ENCODE measurements at places on chromosomes 6 and 20.

- no peak for DNase-seq
These were observed 41.6 kb upstream of the FRMD1 start for GRCh38 chr6:168120390-168121302.

DNA sequence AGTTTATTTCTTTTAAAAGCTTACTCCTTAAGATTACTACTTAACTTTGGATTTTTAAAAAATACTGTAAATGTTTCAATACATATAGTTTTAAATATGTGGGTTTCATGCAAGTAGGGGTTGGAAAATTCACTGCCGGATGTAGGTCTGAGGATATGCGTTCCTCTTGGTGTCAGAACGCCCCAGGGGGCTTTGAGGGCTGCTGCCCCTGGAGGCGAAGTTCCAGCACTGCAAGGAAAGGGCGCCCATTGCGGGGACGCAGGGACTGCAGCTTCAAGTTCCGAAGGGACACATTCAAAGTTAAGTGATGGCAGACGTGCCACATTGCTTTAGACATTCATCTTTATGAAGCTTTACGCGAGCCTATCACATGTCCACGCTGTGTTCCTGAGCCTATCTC, 152.9 kb downstream of the SOD2 start:
- DNase-seq, result no peak

- no peak for DNase-seq
These were observed 26.3 kb downstream of the SLC13A3 start for GRCh38 chr20:46624946-46625345.

GRCh38 chr20:32240205-32240604, 32.5 kb downstream of the POFUT1 start:
- no peak for DNase-seq

GRCh38 chr20:13259921-13260320, 38.8 kb downstream of the ISM1 start:
- DNase-seq, result no peak

GRCh38 chr6:32126880-32127279, 1.2 kb downstream of the ATF6B start:
- no peak for DNase-seq

- DNase-seq, result no peak
These were observed 10.0 kb upstream of the TBX18 start for GRCh38 chr6:84774157-84774984.

GRCh38 chr6:23302514-23302913, 733.1 kb downstream of the HDGFL1 start:
- no peak for DNase-seq

- DNase-seq, result no peak
These were observed 6.2 kb downstream of the NKX2-2 start for GRCh38 chr20:21507400-21508229.

DNA sequence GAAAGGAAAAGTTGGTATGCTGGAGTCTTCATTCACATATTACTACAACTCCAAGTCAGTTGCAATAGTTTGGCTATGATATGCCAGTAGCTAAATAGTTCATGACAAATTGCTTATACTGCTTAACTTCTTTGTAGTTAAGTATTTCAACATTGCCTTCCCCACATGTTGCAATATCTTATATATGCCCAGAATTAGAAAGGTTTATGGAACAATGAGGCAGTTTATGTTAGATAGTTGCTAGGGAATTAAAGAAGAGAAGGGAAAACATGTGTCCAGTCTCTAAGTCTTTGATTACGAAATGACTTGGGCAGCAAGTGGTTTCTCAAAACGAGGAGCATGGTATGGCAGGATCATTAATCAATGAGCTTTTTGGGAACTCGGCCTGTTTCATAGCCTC, 145.8 kb downstream of the PLCB4 start:
- no peak for DNase-seq

DNA sequence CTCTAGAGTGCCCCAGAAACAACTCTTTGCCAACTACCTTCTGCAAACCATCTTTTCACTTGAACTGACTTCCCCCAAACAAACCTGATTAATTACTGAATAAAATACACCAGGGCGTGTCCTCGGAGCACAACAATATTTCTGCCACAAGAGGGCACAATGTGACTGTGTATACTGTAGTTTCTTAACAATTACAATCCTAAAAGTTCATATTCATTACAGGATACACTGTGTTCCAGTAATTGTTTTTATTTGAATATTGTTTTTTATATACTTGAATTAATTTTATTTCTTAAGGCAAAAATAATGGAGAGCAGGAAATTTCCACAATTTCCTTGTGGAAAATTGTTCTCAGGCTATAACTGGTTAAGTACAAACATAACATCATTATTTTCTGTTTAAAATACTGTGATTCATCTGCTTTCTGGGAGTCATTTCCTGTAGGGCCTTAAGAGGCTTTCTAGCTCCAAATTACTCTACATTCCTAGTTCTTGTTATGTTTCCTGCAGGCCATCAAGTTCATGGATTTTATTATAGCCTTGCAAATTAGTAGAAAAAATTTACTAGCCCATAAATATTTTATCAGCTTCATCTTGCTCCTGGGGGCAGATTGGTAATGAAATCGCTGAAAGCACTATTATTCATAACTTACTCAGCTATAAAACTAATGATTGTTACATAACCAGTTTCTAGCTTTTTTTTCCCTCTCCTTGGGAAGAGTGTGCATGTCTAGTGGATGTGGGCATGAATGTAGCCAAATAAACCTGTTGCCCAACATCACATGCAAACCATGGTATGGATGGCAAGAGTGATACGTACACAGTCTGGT, 51.9 kb upstream of the SLC22A16 start:
- DNase-seq, result peak; percentile 24

- DNase-seq, result no peak
These were observed 28.9 kb downstream of the KCNS1 start for GRCh38 chr20:45072066-45072465.

DNA sequence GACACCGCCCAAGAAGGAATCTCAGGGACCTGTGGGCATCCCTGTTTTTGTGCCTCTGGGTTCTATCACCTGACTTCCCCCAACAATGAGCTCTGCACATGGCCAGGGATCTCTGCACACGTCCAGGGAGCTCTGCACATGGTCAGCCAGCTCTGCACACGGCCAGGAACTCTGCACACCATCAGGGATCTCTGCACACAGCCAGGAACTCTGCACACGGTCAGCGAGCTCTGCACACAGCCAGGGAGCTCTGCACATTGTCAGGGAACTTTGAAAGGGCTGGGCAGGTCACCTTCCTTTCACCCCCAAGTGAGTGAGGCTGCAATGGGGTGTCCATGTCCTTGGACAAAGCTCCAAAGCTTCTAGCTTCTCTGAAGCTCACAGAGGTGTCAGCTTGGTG, 5.2 kb upstream of the SLCO4A1 start:
- DNase-seq, result no peak

DNA sequence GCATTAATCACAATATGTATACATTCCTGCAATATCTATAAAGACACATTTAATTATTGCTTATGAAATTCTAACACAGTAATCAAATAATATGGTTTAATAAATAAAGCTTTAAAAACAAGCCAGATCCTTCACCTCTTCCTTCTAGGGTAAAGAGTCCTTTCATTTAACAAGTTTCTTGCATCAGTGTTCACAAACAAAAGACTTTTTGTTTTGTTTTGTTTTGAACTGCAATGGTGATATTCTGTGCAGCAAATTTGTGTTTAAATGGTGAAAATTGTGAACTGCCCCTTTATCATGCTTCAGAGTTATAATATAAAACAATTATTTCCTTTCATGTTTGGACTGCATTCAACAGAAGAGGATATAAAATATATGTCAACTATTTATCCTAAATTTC, 177.3 kb downstream of the EPHA7 start:
- no peak for DNase-seq

DNA sequence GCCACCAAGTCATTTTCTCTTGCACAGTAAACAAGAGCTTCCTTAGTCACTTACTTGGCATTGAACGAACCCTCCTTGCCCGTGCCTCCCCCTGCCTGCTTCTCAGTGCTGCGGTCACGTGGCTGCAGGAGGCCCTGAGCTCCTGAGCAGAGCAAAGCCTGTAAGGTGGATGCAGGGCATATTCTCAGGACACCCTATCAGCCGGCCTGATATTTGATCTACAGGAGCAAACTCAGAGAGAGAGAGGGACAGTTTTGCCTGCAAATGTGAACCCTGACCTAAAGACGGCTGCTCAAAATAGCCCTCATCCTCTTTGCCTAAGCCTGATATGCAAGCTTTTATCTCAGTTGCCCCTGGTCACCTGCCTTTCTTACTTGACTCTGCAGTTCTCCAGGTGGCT, 93.0 kb upstream of the POPDC3 start:
- no peak for DNase-seq

DNA sequence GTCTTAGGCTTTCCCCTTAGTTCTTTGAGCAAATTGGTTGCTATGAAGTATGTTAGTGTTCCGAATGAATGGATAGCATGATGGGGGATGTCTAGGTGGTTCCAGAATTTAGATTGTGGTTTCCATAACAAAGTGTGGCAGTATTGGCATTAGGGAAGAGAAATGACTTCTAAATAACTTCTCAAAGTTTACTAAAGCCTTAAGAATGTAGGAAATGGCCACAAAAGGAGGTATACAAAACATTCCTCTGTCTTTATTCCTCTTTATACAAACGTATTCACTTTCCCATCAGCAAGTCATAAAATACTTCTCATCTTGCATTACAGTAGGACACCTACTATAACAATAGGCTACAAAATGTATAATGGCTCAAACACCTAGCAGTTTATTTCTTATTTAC, 279.6 kb downstream of the ESR1 start:
- DNase-seq, result no peak

- DNase-seq, result no peak
These were observed 4.5 kb downstream of the TNFRSF6B start for GRCh38 chr20:63701051-63701328.

GRCh38 chr20:2761885-2762284, 38.5 kb downstream of the CPXM1 start:
- DNase-seq, result no peak

DNA sequence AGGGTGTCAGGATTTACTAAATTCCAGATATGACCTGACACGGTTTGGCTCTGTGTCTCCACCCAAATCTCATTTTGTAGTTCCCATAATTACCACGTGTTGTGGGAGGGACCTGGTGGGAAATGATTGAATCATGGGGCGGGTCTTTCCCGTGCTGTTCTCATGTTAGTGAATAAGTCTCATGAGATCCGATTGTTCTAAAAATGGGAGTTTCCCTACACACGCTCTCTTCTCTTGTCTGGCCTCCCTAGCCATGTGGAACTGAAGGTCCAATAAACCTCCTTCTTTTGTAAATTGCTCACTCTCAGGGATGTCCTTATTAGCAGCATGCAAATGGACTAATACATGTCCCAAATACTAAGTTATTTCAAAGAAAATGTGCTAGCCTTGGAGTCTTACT, 121.1 kb downstream of the CENPW start:
- DNase-seq, result no peak

DNA sequence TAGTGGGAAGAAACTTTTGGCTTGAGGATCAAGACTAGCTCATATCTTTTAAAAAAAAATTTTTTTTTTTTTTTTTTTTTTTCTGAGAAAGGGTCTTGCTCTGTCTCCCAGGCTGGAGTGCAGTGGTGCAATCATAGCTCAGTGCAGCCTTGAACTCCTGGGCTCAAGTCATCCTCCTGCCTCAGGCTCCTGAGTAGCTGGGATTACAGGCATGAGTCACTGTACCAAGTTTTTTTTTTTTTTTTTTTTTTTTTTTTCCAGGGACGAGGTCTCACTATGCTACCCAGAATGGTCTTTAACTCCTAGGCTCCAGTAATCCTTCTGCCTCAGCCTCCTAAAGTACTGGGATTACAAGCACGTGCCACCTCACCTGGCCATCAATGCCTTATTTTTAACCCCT, 27.9 kb downstream of the GCLC start:
- DNase-seq, result no peak

DNA sequence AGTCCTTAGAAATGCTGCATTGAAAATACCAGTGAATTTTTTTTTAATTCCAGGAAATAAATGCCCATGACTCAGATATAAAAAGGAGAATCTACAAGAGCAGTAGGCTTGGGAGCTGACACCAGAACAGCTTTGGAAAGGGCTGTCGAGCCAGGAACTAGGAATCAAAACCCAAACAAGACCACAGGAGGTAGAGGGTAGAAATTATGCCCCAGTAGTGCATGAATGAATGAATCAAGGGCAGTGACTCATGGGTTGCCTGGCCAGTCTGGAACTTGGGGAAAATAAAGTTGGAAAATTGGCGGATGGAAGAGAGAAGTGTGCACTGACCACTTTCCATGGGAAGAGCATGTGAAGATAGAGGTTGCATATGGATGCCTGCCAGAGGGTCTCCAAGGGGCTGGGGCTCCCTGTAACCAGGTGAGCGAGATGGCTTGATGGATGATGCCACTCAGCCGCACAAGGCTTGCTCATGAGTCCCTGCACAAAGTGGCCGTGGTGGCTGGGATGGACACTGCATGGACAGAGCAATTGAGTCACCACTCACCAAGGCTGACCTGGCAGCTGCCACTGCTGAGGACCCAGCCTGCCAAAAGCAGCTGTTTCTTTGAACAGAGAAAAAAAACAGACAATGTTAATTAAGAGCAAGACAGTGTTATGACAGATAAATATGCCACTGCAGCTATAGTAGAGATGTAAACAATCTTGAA, 15.2 kb upstream of the MCCD1 start:
- DNase-seq, result no peak

- no peak for DNase-seq
These were observed 1.6 kb downstream of the RAET1G start for GRCh38 chr6:149921361-149921760.

DNA sequence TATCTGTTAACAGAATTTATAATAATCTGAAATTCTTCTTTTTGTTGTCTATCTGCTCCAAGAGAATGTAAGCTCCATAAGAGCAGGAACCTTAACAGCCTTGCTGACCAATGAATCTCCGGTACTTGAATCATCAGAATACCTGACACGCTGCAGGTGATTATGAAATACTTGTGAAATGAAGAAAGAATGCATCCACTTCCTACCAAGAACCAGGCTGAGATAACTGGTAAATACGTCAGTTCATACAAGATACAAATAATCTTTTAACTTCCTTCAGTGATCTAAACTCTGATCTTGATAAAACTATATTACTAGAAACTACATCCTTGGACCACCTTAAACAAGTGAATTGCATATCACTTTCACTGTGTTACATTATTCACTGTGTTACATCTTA, 116.2 kb downstream of the MAP3K5 start:
- DNase-seq, result no peak

GRCh38 chr6:118200160-118200559, 293.1 kb downstream of the SLC35F1 start:
- no peak for DNase-seq

- DNase-seq, result no peak
These were observed 45.1 kb upstream of the TASP1 start for GRCh38 chr20:13683833-13684232.

DNA sequence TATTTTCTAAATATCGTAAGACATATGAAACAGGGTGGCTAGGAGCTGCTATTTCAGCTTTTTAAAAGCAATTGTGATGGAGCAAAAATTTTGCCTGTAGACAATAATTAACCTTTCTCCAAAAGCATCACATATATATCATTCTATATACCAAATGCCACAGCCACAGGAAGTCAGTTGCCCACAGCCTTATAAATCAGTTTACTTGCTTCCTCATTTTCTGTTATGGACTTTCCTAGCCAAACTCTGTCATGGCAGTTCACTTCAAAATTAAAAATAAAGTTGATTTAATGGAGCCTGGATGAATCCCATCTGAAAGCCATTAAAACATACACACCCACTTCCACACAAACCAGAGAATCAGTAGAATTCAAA, 93.4 kb upstream of the NHSL1 start:
- DNase-seq, result no peak

- DNase-seq, result no peak
These were observed 92.9 kb downstream of the ANKS1A start for GRCh38 chr6:34981951-34982350.

Measured in activated CD4-positive, alpha-beta T cell treated with anti-CD3 and anti-CD28 coated beads, Interleukin-2, amount 50 U/mL, for 1 hour (primary cell).